ENCODE measurements at places on chromosomes 4 and X.

DNA sequence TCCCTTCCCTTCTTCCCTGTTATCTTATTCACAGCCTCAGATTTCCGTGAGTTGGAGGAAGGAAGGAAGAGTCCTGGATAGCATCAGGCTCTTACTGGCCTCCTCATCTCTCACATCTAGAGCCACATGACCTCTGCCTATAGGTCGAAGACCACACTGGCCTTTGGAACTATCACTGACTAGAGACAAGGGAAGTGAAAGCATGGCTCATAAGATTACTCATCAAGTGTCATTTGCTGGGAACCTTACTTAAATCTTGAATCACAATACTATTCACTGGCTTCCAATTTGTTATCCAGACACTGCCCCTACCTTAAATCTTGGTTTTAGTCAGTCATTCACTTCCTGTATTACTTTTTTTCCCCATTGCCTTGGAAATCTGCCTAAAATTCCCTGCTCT lies 61.6 kb upstream of the MTMR8 start:
- no peak for DNase-seq

DNA sequence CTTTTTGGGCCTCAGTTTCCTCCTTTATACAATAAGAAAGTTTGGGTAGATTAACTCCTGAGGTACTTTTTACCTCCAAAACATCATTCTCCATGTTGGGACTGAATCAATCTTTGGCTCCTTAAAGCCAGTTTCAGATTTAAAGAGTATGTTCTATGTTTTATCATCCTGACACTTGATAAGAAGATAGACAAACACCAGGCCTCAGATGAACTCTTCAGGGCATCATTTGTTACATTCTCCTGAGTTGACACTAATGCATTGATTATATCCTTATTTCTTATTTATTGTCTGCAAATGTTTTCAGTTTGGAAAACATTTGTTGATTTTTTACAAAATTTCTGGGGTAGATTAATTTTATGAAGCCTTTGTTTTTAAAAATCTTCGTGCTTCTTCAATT lies 102.7 kb upstream of the CCSER1 start:
- no peak for DNase-seq

- peak; percentile 92 for DNase-seq
Measured at GRCh38 chrX:38275615-38276014, 51.7 kb downstream of the RPGR start.

- no peak for DNase-seq
Measured at GRCh38 chrX:37754516-37754915, 25.3 kb upstream of the CYBB start.

- no peak for DNase-seq
Measured at GRCh38 chrX:13008851-13009250, 33.9 kb downstream of the TMSB4X start.

GRCh38 chr4:113445286-113445685 lies 316.3 kb downstream of the CAMK2D start:
- DNase-seq, result peak; percentile 96

- DNase-seq, result no peak
Measured at GRCh38 chr4:80008351-80008750, 64.7 kb downstream of the ANTXR2 start.

DNA sequence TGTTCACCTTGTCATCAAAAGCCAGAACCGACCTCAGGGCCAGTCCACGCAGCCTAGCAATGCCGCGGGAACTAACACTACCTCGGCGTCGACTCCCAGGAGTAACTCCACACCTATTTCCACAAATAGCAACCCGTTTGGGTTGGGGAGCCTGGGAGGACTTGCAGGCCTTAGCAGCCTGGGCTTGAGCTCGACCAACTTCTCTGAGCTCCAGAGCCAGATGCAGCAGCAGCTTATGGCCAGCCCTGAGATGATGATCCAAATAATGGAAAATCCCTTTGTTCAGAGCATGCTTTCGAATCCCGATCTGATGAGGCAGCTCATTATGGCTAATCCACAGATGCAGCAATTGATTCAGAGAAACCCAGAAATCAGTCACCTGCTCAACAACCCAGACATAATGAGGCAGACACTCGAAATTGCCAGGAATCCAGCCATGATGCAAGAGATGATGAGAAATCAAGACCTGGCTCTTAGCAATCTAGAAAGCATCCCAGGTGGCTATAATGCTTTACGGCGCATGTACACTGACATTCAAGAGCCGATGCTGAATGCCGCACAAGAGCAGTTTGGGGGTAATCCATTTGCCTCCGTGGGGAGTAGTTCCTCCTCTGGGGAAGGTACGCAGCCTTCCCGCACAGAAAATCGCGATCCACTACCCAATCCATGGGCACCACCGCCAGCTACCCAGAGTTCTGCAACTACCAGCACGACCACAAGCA lies 898 bp downstream of the UBQLN2 start:
- peak; percentile 60 for DNase-seq

- no peak for DNase-seq
Measured at GRCh38 chr4:76616526-76616925, 181.5 kb downstream of the SHROOM3 start.

DNA sequence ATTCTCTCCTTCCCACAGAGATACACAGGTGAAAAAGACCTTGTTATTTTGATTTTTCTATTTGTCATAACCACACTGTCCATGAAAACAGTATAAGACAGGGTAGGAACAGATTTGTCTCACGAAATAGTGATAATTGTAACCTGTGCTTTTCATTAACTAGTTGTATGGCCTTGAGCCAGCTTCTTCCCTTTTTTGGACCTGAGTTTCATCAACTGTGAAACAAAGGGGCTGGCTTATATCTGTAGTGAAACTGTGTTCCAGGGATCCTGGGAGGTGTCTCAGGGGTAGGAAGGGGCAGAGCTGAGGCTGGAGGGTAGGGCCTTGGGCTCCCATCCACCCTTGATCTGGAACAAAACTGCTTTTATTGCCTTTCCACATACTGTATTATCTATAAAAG lies 50.9 kb downstream of the MED28 start:
- DNase-seq, result no peak

- peak; percentile 22 for DNase-seq
Measured at GRCh38 chr4:87978681-87979080, 3.2 kb downstream of the SPP1 start.

DNA sequence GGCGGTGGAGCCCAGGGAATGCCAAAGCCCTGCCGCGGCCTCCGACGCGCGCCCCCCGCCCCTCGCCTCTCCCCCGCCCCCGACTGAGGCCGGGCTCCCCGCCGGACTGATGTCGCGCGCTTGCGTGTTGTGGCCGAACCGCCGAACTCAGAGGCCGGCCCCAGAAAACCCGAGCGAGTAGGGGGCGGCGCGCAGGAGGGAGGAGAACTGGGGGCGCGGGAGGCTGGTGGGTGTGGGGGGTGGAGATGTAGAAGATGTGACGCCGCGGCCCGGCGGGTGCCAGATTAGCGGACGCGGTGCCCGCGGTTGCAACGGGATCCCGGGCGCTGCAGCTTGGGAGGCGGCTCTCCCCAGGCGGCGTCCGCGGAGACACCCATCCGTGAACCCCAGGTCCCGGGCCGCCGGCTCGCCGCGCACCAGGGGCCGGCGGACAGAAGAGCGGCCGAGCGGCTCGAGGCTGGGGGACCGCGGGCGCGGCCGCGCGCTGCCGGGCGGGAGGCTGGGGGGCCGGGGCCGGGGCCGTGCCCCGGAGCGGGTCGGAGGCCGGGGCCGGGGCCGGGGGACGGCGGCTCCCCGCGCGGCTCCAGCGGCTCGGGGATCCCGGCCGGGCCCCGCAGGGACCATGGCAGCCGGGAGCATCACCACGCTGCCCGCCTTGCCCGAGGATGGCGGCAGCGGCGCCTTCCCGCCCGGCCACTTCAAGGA lies at the start of gene FGF2:
Gene FGF2 (plus strand): TSS at position 279 of the 705 bp plus-strand sequence. CDS start 344 bp downstream, at position 623.
- peak; percentile 35 for DNase-seq

DNA sequence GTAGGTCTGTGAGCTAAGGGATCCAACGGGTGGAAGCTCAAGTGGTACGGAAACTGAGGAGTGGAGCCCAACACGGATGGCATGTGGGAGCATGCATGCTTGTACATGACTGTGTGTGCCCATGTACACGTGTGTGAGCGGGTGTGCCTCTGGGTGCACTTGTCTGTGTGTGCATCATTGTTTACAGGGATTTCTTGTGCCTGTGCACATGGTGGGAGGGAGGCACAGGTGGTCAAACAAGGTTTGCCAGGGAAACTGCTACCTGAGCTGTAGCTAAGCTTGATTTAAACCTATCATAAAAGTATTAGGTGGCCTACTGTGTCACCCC lies 122.5 kb upstream of the MAMLD1 start:
- DNase-seq, result no peak

DNA sequence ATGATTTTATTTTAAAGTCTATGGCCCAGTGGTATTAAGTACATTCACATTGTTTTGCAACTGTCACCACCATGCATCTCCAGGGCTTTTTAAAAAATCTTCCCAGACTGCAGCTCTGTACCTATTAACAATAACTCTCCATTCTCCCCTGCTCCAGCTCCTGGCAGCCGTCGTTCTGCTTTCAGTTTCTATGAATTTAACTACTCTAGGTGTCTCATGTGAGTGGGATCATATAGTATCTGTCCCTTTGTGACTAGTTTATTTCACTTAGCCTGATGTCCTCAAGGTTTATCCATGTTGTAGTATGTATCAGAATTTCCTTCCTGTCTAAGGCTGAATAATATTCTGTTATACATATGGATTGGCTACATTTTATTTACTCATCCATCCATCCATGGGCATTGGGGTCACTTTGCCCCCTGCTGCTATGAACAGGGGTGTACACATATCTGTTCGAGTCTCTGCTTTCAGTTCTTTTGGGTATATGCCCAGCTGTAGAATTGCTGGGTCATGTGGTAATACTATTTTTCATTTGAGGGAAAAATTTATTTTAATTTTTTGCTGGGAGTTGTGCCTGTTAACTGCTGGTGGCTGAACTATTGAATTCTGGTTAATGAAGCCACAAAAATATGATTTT lies 131.3 kb downstream of the ARHGAP10 start:
- no peak for DNase-seq

GRCh38 chrX:115650916-115651315 lies 89.9 kb downstream of the PLS3 start:
- DNase-seq, result peak; percentile 26

GRCh38 chr4:55363691-55364351 lies 17.8 kb downstream of the SRD5A3 start:
- no peak for DNase-seq

DNA sequence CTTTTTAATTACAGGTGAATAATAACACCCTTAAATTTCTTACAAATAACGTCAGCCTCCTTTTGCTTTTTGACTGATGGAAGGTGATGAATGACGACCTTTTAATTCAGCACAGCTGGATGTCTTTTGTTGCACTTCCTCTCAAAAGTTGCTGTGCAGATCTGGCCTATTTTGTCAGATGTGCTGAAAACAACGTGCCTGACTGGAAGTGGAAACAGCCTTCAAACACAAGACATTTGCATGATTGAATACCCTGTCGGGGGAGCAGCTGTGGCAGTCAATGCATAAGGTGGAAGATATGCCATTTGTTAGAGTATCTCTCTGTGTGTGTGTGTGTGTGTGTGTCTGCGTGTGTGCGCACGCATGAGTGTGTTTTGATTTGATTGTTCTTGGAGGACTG lies 579.7 kb downstream of the SPRY1 start:
- DNase-seq, result no peak

GRCh38 chr4:127006446-127006877 lies 626.3 kb upstream of the INTU start:
- DNase-seq, result peak; percentile 8

DNA sequence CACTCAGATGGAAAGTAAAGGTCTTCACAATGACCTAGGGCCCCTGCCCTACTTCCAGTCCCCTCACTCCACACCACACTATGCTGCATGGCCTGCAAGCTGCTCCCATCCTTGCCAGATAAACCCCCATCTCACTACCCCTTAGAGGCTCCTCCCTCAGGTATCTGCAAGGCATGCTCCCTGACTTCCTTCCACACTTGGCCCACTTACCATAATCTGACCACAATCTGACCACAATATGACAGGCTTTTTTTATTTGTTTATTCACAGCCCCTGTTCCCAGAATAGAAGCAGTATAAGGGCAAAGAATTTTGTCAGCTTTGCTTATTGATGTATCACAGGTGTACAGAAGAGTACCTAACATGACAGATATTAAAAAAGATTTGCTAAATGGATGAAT lies 124.7 kb downstream of the CAMK2D start:
- peak; percentile 81 for DNase-seq
